ENCODE measurements at places on chromosomes 12 and 14.

DNA sequence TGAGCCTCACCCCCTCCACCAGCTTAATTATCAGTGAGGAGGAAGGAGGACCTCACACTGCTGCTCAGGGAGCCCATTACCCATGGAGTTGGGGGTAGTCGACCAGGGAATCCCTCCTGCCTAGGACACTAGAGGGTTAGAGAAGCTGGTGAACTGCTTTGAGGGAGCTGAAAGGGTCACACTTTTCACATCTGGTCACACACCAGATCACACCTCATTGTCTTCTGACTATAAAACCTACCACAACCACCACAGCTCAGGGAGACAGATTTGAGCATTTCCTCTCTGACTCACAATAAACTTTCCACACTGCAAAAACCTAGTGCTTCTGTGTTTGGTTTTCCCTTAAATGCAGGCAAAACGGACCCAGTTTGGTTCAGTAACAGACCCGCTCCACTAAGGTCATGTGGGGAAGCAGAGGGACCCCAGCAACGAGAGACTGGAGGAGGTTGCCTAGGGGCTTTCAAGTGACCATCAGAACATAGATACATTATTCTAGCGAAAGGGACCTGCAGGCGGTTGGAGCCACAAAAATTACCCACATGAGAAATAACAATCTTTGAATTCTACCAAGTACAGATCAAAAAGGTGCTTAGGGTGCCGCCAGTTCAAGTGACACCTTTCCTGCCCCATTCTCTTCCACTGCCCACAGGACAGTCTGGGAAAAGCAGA is 151.4 kb upstream of the AVPR1A start:
- DNase-seq = no peak

GRCh38 chr12:57632073-57632957 is 686 bp downstream of the B4GALNT1 start:
- peak; percentile 76 for DNase-seq

DNA sequence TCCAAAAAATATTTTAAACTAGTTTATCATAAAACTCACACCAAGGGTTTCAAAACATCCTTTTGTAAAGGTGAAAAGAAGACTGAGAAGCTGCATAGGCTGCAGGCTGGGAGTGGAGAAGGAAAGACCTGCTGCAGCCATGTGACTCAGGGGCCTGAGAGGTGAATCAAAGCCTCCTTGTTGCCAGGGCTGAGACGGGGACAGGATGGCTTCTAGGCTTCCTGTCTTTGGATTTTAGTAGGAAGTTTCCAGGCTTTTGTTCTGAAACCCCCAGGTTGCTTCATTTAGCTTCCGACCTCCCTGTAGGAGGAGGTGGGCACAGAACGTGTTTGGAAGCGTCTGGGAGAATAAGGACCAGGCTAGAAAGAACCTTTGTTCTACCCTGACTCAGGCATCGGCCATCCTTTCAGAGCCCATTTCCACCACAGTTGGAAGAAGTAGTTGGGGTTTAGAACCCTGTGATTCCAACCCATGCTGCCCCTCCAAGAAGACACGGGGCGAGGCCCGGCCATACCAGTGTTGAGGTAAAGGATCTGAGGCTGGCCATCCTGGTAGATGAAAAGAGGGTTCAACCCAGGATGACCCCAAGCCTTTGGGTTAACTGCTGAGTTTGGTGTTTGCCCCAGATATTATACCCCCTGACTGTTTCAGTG is 122.4 kb downstream of the SLC25A47 start:
- DNase-seq = no peak

DNA sequence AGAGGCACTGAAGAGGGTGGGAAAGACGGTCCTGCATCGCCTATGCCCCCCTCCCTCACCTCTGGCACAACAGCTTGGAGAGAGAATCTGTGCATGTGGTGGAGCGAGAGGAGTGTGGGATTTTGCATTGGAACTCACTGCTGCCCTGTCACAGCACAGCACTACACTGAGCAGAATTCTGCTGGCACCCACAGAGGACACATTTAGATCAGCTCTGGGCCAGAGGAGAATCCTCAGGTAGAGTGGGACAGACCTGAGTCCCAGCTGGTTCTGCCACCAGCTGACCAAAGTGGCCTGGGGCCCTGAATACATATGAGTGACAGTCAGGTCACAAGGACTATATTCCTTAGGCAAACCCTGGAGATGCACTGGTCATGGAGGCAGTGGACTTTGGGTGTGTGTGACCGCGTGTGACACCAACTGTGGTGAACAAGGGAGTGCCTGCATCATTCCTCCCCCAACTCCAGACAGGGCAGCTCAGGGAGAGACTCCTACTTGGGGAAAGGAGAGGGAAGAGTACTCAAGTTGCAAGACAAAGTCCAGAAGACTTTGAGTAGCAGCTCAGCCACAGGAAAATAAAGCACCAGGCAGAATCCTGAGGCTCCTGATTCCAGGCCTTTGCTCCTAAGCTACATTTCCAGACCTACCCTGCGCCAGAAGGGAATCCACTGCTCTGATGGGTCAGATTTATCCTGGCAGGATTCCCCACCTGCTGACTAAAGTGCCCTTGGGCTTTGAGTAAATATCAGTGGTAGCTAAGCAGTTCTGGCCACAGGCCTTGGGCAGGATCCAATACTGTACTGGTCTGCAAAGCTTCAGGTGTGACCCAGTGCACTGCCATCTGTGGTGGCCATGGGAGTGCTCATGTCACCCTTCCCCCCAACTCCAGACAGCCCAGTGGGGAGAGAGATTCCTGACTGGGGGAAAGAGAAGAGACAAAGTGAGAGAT is 10.6 kb upstream of the ACOT1 start:
- no peak for DNase-seq

DNA sequence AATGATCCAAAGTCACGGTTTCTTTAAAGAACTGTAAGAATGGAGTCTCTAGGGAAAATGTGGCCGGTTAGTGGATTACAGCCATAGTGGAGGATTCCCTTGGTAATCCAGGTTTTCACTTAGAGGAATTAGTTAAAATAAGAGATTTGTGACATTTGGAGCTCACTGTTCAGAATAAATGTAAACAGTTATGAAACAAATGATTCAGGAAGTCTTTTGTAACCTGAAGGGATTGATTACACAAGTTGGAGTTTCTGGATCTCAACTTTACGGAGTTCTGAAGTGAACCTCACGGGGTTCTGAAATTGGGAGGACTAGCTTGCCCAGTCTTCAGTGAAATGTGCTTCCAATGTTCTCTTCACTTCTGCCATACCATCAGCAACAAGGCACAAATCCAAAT is 234.4 kb upstream of the FKBP4 start:
- DNase-seq = no peak
